ENCODE measurements at places on chromosomes 2 and 18.
A peak's percentile ranks its signal among the peaks of the same experiment; 100 is the strongest.

DNA sequence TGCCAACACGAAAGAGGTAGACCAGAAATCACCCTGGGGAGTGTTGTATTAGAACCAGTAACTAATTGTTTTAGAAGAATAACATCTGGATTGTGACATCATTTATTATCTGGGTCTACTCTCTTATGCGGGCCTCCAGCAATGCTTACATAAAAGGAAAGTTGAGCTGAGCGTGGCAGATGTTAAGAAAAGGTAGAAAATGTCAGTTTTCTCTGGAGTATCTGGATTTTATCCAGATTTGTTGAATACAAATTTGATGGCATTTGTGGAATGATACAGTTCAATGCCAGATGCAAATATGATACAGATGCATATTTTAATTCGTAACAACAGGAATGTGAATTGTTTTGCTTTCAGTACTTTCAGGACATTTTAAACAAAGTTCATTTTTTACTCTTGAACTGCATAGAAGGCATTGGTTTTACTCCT is 90.3 kb downstream of the PRPF40A start:
- no peak for DNase-seq

- DNase-seq, result peak; percentile 1
Observed at GRCh38 chr2:95387358-95387757, 15.2 kb upstream of the FAHD2A start.

DNA sequence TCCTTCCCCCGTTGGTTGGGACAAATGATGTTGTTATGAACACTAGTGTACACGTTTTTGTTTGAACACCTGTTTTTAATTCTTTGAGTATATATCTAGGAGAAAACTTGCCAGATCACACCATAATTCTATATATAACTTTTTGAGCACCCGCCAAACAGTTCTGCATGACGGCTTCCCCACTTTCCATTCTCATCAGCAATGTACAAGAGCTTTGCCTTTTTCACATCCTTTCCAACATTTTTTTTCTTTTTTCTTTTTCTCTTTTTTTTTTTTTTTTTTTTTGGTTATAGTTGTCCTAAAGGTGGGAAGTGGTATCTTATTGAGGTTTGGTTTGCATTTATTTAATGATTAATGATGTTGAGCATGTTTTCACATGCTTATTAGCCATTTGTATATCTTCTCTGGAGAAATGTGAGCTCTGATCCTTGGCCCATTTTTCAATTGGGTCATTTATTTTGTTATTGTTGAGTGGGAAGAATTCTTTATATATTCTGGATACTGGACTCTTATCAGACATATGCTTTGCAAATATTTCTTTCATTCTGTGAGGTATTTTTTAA is 86.9 kb upstream of the ZC3H15 start:
- DNase-seq, result no peak

DNA sequence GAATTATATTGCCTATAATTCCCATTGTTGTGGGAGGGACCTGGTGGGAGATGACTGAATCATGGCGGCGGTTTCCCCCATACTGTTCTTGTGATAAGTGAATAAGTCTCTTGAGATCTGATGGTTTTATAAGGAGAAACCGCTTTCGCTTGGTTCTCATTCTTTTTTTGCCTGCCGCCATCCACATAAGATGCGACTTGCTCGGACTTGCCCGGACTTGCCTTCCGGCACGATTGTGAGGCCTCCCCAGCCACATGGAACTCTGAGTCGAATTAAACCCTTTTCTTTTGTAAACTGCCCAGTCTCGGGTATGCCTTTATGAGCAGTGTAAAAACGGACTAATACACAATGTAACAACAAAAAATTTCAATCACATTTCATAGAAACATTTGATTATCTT is 115.8 kb downstream of the C2orf74 start:
- DNase-seq, result no peak

- DNase-seq, result no peak
Observed at GRCh38 chr2:113776949-113777348, 20.5 kb upstream of the SLC35F5 start.

DNA sequence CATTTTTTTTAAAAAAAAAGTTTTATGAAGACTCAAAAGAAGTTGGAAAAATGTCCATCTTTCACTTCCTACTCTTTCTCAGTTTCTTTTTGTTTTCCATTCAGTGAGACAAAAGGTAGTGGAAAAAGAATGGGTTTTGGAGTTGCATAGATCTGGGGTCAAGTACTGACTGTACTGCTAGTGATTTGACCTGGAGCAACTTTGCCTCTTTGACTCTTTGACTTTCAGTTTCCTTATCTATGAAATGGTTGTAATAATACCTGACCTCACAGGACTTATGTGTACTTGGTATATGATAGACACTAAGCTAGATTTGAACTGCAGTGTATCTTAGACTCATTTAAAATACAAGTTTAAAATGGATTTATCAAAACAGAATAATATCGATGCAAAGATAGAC is 3.5 kb upstream of the KCNE4 start:
- no peak for DNase-seq

GRCh38 chr2:129491308-129491707 is 488.2 kb upstream of the RAB6C start:
- DNase-seq, result no peak

GRCh38 chr2:54049365-54049764 is 66.0 kb upstream of the ACYP2 start:
- DNase-seq, result no peak

DNA sequence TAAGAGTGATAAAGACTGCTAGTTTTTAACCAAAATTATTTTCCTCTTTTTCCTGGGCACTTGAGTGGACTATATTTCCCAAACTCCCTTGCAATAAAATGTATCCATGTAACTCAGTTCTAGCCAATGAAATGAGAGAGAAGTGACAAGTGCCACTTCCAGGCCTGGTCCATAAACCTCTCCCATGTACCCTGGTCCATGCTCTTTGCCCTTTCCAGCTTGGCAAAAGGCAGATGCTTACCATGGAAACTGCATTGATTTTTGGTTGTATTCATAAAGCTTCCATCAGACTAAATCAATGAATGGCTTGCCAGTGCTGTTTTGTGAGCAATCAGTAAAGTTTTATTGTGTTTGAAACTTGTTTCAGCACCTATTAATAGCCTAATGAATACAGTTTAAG is 229.3 kb downstream of the TNS1 start:
- DNase-seq, result no peak

- no peak for DNase-seq
Observed at GRCh38 chr2:28454016-28454930, 41.6 kb upstream of the PLB1 start.

DNA sequence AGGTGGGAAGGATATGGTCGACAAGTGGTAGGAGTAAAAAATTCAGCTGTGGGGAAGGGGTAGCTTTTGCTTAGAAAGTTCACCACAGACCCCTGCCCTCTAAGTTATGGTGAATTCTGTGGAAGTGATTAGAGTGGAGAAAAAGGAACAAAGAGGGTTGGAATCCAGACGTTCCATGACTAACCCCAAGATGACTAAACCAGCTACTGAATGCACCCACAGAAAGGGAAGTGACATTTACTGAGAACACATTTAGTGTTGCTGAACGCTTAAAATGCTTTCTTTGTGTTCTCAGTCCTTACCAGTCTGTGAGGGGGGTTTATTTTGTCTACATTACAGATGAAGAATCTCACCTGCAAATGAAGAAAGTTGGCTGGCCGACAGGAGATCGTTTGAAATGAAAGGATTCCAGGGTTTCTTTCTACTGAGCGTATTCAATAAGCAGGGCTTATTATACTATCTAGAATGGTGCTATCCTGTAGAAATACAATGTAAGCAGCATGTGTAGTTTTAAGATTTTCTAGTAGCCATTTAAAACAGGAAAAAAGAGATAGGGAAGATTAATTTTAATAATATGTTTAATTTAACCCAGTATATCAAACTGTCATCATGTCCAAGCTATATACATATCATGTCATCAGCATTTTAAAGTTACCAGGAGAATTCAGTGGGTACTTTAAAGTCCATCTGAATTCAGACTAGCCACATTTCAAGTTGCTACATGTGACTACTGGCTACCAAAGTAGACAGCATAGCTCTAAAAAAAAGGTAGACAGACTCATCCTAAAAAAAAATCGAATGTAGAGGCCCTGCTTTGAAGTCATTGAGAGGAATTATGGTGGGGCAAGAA is 60.1 kb downstream of the LIMS1 start:
- DNase-seq, result no peak

DNA sequence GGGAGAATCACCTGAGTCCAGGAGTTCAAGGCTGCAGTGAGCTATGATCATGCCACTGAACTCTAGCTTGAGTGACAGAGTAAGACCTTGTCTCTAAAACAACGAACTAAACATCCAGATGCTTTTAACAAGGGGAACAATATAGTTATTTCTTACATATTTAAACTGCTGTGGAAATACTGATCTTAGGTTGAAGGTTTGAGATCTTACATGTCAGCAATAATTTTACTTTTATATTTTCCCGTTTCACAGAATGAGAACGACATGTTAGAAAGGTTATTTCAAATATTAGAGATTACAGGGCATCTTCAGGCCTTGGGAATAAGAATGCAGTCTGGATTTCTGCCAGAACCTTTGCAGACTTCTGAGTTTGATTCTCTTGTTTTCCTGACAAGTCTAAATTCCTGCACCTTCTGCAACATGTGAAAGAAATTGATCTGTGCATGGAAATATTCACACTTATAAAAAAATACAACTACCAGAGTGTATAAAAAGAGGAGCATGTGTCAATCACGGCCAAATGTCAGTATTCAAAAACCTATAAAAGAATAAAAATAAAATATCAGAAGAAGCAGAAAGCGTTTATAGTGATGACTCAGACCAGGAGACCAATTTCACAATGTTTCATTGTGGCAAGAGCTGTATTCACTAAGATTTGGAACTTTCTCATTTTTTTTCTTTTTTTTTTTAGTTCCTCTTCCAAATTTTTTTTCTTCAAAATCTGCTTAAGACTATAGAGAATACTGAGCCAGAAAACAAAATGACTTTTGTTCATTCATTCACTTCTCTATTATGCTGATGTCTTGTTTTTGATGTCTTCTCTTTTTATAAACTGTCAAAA is 29.6 kb downstream of the COLEC12 start:
- DNase-seq, result no peak

- no peak for DNase-seq
Observed at GRCh38 chr2:82342356-82342755, 2037.8 kb upstream of the LRRTM1 start.

GRCh38 chr2:152622219-152622618 is 95.0 kb downstream of the PRPF40A start:
- DNase-seq, result no peak

DNA sequence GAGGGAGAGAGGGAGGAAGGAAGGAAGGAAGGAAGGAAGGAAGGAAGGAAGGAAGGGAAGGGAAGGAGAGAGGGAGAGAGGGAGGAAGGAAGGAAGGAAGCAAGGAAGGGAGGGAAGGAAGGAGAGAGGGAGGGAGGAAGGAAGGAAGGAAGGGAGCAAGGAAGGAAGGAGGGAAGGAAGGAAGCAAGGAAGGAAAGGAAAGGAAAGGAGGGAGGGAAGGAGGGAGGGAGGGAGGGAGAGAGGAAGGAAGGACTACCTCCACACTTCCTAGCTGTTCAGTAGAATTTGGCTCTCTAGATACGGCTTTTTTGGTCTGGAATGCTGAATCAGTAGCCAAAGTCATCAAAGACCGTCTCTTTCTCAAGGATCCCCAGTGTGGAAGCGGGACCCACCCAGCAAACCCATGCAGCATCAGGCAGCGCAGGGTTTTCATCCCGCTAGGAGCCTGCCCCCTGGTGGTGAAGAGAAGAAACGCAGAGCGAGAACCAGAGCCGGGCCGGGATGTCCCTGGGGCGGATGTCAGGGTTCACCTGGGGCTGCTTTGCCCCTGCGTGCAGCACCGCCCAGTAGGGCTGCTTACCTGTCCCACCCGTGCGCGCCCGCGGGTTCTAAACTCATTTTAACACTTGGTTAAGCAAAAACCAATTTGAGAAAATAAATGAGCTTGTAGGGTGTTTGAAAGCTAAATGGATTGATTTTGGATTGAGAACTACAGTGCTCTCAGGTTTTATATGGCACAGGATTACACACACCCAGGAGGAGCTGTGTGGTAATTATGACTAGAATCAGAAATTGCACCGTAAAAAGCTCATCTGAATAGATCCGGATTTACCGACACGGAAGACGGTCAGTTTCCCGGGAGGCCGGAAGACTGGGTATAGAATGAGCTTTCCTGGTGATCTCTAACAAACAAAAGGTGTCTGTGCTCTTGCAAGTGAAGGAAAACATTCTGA is 48.1 kb upstream of the ARL4C start:
- peak; percentile 81 for DNase-seq

- no peak for DNase-seq
Observed at GRCh38 chr2:172442072-172442895, 14.9 kb downstream of the ITGA6 start.

GRCh38 chr2:231228223-231228622 is 29.8 kb downstream of the ARMC9 start:
- no peak for DNase-seq

- DNase-seq, result no peak
Observed at GRCh38 chr2:146651361-146651760, 1193.5 kb upstream of the ACVR2A start.

- DNase-seq, result no peak
Observed at GRCh38 chr18:76496194-76496890, 1.3 kb upstream of the ZNF516 start.

- DNase-seq, result no peak
Observed at GRCh38 chr2:162591403-162592083, 247.0 kb downstream of the KCNH7 start.

DNA sequence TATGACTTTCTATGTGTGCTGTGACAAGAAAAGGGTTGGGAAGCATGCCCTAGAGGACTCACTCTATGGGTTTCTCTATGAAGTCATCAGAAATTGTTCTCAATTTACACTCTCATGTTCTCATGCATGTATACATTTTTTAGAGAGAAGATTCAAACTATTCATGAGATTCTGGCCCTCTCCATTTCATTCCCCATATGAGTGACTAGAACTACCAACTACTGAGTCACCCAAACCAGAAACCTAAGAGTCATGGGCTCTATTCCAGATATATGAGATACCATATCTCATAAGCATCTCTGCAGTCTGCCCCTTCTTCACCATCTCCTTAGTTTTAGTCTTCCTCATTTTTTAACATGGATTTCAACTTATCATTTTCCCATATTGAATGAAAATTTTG is 87.7 kb downstream of the EXOC6B start:
- DNase-seq, result no peak

- no peak for DNase-seq
Observed at GRCh38 chr2:97670471-97670870, 958 bp downstream of the C2orf92 start.

DNA sequence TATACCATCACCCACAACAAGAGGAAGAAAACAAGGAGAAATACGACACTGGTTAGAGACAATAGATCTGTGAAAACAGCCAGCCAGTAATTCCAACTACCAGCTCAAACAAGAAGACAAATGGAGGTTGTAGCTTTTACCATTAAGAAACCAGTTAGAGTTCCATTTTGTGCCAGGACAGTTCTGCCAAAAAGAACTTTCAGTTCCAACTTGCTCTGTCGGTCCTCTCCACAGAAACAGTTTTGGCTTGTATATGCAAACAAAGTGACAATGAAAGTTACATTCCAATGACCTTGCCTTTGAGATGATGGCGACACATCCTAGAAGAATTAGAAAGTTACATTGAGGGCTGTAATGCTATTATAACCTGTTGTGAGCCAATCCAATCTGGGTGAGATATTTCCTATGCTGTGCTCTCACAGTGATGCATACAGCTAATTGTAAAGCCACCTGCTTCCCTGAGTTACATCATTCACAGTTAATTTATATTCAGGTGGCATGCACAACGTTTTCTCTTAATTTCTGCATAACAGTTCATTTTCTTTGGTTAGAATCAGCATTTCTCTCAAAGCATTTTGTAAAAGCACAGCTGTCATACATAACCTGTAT is 1378.4 kb upstream of the PIK3C3 start:
- DNase-seq, result no peak

GRCh38 chr2:213703406-213704098 is 419.3 kb downstream of the SPAG16 start:
- DNase-seq, result no peak
